Stimulated activated CD8-positive, alpha-beta memory T cell treated with anti-CD3 and anti-CD28 coated beads, Interleukin-15, amount 100 ng/mL, for 24 hours (primary cell): ENCODE measurements at places on chromosomes 11 and 22.
A peak's percentile ranks its signal among the peaks of the same experiment; 100 is the strongest.

DNA sequence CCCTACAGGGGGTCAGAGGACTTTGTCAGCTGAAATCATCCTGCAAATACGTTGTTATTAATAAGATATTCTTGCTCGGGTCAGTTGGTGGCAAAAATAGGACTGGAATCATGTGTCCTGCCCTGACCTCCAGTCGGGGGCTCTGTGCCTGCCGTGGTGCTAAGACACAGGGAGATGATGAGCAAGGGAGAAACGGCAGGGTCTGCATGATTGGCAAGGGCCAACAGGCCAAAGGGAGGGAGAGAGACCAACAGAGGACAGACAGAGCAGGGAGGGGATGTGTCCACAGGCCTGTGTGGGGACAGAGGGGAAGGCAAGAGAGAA lies 10.4 kb upstream of the TSKU start:
- DNase-seq = no peak

GRCh38 chr11:133896642-133897330 lies 51.5 kb upstream of the SPATA19 start:
- DNase-seq = no peak

- DNase-seq = no peak
Observed at GRCh38 chr11:122069707-122070360, 46.2 kb downstream of the BLID start.

DNA sequence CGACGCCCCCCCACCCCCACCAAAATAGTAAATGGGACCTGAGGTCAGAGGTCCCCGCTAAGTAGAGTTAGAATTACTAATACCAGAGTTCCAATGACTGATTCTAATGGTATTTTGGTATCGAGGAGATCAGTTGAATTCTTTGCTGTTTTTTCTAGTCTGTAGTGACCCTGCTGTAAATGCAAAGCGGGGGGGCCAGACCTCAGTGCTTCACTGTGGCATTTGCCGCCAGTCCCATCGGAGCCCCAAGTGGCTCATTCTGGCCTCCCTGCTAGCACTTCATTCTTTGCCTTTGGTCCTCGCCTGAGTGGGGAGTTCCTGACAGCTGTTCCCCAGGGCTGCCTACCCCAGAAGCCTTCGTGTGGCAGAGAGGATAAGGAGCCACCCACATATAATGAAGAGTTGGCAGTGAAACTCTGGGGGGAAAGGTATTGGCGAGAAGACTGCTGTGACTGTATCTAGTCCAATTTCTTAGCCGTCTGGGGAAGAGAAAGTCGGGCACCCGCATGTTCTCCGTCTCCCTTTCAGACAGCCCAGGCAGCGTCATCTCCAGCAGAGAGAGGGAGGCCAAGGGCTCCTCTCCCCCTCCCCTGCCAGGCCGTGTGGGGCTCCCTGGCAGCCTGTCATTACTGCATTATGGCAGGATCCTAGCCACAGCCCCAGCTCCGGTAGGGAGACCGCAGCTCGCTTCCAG lies 19.4 kb upstream of the CABP7 start:
- no peak for DNase-seq

GRCh38 chr11:64745189-64745520 lies 1.2 kb upstream of the RASGRP2 start:
- DNase-seq = no peak

DNA sequence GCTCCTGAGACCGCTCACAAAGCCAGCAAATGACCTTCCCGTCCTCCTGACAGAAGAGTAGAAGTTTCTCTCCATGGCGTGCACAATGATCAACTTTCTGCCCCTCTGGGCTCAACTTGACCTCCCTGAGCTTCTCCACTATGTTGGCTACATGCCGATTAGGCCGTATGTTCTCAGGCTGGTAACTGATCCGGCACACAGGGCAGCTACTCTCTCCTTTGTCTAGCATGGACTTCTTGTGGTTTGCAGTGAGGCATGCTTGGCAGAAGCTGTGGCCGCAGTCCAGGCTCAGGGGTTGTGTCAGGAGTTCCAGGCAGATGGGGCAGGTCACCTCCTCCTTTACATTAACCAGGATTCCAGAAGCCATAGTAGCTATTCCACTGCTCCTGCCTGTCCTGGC lies 5.1 kb downstream of the TRIM5 start:
- no peak for DNase-seq

- no peak for DNase-seq
Observed at GRCh38 chr11:62542750-62543567, 3.6 kb downstream of the AHNAK start.

- no peak for DNase-seq
Observed at GRCh38 chr22:50527921-50528681, 1.7 kb downstream of the TYMP start.

- DNase-seq = no peak
Observed at GRCh38 chr11:67299471-67300191, 3.7 kb upstream of the SSH3 start.

GRCh38 chr11:62544581-62545436 lies 1.8 kb downstream of the AHNAK start:
- DNase-seq = no peak

- no peak for DNase-seq
Observed at GRCh38 chr11:128282053-128282452, 305.3 kb downstream of the ETS1 start.

GRCh38 chr22:38930512-38930911 lies 26.9 kb upstream of the APOBEC3A start:
- DNase-seq = no peak

- no peak for DNase-seq
Observed at GRCh38 chr11:11978792-11979487, 29.5 kb downstream of the DKK3 start.

- peak; percentile 16 for DNase-seq
Observed at GRCh38 chr22:23402275-23403151, 177.6 kb downstream of the IGLL1 start.

- no peak for DNase-seq
Observed at GRCh38 chr11:59967677-59968394, 4.0 kb downstream of the OOSP4A start.

- DNase-seq = no peak
Observed at GRCh38 chr11:81342966-81343365, 1390.7 kb downstream of the FAM181B start.

DNA sequence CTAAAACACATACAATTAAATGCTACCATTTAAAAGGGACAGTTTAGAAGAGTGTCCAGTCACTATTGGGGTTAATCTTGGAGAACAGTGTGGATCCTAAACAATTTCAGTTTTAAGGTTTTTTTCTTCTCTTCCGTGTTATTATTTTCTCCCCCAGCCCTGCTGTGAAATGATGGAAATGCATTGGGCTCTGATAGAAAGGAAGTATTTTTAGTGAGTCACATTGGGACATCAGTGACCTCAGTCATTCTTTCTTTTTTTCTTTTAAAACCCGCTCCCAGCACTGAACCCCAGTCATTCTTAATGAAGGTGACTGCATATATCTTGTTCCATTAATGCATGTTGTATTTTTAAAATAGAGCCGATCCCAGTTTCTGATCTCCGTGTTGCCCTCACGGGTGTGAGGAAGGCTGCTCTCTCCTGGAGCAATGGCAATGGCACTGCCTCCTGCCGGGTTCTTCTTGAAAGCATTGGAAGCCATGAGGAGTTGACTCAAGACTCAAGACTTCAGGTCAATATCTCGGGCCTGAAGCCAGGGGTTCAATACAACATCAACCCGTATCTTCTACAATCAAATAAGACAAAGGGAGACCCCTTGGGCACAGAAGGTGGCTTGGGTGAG lies 93.2 kb upstream of the OR4B1 start:
- DNase-seq = no peak

DNA sequence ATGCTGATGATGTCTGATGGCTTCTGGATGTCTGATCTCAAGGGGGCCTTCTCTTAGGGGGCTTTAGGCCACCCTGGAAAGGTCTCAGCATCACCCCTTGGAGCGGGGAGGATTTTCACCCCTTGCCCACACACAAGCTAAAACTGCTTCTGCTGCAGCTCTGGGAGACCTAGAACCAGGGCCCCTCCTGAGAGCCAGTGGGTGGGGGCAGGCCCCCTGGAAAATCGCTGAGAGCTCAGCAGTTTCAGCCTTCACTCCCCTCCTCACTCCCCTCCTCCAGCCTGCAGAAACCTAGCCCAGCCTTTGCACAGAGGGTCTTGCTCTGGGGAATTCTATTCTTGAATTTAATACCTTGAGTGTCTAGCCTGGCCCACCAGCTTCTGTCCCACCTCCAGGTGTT lies 17.2 kb downstream of the CD6 start:
- no peak for DNase-seq

DNA sequence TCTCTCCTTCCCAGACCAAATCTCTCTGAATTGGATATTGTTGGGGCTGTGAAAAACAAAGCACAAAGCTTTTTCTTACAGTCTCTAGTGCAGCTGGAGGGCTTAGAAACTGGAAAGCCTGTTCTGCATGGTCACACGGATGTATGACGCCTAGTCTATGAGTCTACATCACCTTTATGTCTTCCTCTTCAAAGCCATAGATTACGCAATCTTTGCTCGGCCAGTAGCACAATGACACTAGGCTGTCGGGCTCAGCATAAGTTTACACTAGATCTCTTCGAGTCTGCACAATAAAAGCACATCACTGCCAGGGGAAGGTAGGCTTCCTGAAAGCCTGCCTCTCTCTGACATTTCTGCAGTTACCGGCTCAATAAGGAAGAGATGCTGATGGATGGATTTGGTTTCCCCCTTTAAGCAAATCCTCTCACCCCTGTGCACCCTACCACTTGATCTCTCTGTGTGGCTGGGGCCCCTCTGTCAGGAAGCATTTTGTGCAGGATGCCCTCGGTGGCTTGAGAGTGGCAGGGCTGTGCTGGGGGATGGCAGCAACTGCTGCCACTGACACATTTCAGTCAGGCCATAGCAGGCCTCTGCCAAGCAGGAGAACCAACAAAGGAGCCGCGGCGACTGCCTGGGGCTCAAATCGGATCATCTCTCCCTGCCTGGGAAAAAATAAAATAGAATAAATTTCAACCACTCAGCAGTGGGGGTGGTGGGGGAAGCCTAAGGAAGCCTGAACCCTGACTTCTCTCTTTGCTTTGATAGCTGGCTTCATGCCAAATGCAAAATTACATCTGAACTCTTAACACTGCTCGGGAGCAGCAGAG lies 1272.8 kb downstream of the LRRC4C start:
- DNase-seq = no peak

GRCh38 chr11:112128483-112129121 lies 35.3 kb downstream of the IL18 start:
- no peak for DNase-seq

- no peak for DNase-seq
Observed at GRCh38 chr11:123233280-123233974, 38.4 kb upstream of the CLMP start.

- DNase-seq = no peak
Observed at GRCh38 chr22:39268645-39269044, 23.9 kb upstream of the PDGFB start.

GRCh38 chr22:43343262-43343669 lies at the start of gene SCUBE1:
Gene SCUBE1, minus strand, starts transcription at chr22:43343372. Its CDS starts 111 bp downstream, at chr22:43343261.
- DNase-seq = peak; percentile 22

DNA sequence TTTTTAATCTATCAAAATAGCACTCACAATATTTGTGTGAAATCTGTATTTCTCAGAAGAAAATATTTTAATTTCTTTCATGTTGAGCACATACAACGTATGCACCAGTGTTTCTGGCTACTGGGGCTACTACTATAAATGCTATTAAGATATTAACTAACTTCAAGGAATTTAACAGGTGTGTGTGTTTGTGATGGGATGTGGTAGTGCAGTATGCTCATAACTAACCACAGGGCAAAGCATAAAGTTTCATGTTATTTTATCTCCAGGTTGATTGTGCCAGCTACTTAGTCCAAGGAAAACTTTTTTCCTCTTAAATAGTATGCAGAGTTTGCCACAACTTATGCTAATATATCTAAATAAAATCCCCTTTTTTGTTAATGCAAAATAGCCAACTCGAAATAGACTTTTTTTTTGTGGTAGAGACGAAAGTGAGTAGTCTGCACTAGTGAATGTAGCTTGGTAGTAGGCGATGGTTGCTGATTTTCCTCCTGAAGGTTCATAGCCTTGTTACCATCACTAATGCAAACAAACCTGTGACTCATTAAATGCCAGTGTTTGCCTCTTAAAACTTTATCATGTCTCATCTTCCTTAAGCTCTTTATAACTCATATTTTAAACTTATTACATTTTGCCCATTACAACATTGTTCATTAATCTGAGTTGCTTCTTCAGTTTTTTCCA lies 565.5 kb upstream of the ANO3 start:
- DNase-seq = no peak

DNA sequence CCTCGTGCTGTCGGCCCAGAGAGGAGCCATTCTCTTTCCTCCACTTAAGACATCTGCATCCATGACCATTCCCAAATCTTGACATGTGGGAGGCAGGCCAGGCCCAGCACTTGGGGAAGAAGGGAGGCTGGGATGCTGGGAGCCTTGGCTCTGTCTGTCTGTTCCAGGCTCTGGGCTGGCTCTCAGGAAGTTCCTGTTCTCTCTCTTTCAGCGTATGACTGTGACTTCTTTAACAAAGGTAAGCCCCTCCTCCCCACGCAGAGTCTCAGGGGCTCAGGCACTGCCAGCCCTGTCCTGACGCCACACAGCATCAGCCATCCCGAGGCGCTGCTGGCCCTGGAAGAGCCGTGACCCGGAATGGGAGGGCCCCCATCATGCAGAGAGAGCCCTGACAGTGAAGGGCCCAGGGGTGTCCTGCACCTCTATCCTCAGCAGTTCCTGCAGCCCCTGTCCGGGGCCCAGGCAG lies 52.4 kb downstream of the OTOG start:
- no peak for DNase-seq

GRCh38 chr11:8243458-8243857 lies 20.2 kb downstream of the LMO1 start:
- no peak for DNase-seq

- no peak for DNase-seq
Observed at GRCh38 chr11:118870396-118871343, 13.0 kb upstream of the CXCR5 start.

DNA sequence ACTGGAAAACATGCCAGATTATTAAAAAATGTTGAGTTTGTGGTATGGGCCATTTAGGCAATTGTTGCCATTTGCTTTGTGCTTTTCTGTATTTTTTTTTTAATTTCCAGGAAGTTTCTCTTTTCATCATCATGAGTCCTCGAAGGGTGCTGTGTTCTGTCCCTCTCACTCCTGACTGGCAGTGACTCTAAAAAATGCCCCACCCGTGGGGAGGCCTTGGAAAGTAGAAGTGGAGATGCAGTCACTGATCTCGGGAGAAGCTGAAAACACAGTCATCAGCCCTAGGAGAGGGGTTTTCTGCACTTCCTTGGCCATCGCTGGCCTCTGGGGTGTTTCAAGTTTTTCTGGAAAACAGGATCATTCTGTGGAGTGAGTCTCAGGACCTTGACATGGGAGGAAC lies 98.5 kb upstream of the GRK3 start:
- DNase-seq = no peak

DNA sequence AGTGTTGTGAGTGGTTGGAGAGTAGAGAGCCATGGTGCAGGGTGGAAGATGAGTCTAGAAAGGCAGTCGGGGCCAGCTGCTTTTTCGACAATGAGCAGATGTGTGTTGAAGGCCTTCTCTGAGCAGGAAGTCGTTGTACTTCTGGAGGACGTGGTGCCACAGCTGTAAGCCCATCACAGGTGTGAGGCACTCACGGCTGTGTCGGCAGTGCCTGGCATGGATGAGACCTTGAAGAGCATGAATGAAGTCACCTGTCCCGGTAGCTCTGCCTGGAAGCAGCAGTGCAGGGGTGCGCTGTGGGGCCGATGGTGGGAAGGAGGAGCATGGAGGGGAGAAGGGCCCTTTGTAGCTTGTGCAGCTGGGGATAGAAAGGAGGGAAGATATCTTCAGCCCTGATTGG lies 165.2 kb downstream of the PKNOX2 start:
- no peak for DNase-seq
